Astrocyte of the spinal cord (primary cell): ENCODE measurements at places on chromosomes 11 and 22.
A peak's percentile ranks its signal among the peaks of the same experiment; 100 is the strongest.

GRCh38 chr11:113103932-113104690 is 142.9 kb downstream of the NCAM1 start:
- no peak for DNase-seq

GRCh38 chr11:134466156-134466555 is 54.1 kb upstream of the B3GAT1 start:
- no peak for DNase-seq

- peak; percentile 99 for DNase-seq
Measured at GRCh38 chr22:27919222-27919941, at the start of gene PITPNB. TSS of gene PITPNB (minus strand) at chr22:27919256. CDS start at chr22:27919191, 65 bp downstream.

- DNase-seq: no peak
Measured at GRCh38 chr22:49394116-49394785, 433.4 kb downstream of the BRD1 start.

DNA sequence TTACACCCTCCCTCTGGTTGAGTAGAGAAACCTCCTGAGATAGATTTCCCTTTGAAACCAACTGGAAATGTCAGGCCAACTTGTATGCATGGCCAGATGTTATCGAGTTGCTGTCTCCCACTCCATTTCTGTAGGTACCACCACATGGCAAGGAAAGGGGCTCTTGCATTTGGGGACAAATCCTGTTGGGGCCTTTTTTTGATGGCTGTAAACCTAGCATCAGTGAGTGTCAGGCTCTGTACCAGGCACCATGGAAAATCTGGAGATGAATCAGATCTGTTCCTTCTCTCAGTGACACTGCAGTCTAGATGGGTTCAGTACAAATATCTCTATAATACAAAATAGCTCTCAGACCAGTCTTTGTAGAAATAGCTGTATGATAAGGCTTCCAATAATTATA is 58.4 kb downstream of the TRAF6 start:
- DNase-seq: no peak

DNA sequence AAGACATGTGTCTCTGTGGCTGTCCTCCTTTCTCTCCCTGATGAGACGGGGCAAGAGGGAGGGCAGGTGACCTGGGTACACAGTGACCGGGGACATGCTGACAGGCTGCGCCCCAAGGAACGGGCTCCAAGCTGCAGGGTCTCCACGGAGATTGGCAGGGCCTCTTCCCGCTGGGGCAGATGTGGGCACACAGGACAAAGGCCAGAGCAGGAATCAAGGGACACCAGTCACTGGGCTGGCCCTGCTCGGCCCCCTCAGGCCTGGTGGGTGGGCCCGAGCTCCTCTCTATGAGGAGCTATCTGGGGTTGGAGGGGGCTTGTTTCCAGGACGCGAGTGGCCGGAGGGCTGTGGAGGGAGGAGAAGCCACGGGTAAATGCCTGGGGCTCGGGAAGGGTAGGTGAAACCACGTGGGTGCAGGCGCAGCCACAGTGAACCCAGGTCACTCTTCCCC is 11.2 kb downstream of the PNPLA5 start:
- DNase-seq: no peak

DNA sequence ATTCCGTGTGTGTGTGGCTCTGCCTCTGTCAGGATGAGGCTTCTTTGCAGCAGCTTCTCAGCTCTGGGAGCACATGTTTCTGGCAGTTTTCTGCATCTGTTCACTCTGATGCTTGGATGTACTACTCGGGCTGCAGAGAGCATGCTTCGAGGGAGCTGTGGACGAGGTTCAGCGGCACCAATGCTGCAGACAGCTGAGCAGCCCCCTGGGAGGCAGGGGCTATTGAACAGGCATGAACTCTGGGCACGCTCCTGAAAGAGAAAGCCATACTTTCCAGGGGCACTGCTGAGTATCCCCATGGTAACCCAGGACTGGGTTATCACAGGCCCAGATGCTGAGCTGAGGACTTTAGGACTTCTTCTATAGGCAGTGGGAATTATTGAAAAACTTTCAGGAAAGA is 33.8 kb downstream of the ADAMTS8 start:
- DNase-seq: no peak

- no peak for DNase-seq
Measured at GRCh38 chr11:102596578-102596977, 28.6 kb downstream of the MMP20 start.

DNA sequence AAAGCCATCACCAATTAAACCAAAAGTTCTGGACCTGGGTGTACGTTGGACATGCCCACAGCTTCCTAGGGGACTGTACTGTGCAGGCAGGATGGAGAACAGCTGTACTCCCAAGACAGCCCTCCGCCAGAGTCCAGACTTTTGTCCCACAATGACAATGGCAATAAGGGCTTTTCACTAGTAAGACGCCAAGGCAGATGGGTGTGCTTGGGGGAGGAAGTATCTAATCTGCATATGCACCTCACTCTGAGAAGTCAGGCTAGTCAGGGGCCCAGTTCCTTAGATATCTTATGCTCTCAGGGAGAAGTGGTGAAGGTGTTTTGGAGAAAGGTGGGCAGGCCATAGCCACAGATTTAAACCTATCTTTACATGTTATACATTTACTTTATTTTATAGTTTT is 85.1 kb upstream of the USP47 start:
- no peak for DNase-seq

GRCh38 chr11:71465054-71465453 is 12.1 kb downstream of the NADSYN1 start:
- DNase-seq: no peak
